ENCODE measurements at places on chromosomes 1 and 21. TPM values are rescaled to one million over a fixed set of nuclear protein-coding genes. Genes with fewer than 3 reads are reported as not detected.

CD5L gene
- not detected for total RNA-seq

GIPC2 gene
- total RNA-seq: 0.50 TPM

C1QA gene
- not detected for total RNA-seq

TNFRSF1B gene
- 0.07 TPM for total RNA-seq

REN gene
- under 0.01 TPM for total RNA-seq

FCRLA gene
- total RNA-seq: 0.28 TPM

CFHR3 gene
- total RNA-seq: not detected

TPTE gene
- total RNA-seq: not detected

GPR61 gene
- under 0.01 TPM for total RNA-seq

ARMH1 gene
- 0.57 TPM for total RNA-seq

FASLG gene
- total RNA-seq: not detected

SGIP1 gene
- total RNA-seq: not detected

C1orf167 gene
- not detected for total RNA-seq

CR1L gene
- not detected for total RNA-seq

STRIP1 gene
- total RNA-seq: 61.8 TPM
